Activated naive CD8-positive, alpha-beta T cell treated with anti-CD3 and anti-CD28 coated beads, Interleukin-2, amount 50 U/mL, for 16 hours (primary cell): ENCODE measurements at places on chromosomes 12 and 14.

DNA sequence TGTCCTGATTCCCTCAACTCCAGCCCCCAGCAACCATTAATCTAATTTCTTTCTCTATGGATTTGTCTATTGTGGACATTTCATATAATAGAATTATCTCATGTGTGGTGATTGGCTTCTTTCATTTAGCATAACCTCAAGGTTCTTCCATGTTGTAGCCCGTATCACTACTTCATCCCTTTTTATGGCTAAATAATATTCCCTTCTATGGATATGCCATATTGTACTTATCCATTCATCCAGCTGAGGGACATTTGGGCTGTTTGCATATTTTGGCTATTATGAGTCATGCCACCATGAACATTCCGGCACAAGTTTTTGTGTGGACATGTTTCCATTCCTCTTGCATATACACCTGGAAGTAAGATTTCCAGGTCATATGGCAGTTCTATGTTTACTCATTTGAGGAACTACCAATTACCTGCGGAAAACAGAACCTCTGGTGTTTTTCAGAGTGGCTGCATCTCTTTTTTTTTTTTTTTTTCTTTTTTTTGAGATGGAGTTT lies 108.7 kb upstream of the MAP1LC3B2 start:
- no peak for DNase-seq

DNA sequence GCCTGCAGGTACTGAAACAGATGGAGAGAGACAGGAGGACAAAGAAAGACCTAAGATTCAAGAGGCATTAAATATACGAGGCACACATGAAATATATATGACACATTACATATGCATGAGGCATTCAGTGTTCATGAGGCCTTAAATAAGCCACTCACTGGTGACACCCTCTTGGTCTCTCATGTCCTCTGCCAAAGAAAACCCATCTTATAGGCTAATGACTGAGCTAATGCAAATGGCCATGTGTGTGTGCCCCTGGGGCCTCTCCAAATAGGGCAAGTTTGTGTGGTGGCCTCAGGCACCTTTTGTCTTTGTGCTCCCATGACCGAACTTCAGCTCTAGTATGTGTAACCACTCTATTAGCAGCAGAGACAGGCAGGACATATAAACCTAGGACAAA lies 18.8 kb downstream of the COQ6 start:
- DNase-seq = no peak

DNA sequence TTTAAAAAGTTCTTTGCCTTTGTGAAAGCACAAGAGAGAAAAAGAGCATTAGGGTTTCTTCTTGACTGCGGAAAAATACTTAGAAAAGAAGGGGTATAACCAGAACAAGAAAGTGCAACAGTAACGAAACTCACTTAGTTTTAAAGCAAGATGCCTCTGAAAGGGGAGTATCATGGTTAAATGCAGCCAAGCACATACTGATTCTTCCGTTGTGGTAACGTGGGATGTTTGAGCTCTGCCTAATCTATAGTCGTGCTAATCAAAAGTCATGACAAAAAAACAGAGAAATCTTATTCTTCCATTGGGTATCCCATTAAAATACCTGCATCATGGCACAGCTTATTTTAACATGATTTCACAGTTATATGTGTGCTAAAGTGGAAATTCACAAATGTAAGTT lies 187.8 kb upstream of the LRFN5 start:
- no peak for DNase-seq

DNA sequence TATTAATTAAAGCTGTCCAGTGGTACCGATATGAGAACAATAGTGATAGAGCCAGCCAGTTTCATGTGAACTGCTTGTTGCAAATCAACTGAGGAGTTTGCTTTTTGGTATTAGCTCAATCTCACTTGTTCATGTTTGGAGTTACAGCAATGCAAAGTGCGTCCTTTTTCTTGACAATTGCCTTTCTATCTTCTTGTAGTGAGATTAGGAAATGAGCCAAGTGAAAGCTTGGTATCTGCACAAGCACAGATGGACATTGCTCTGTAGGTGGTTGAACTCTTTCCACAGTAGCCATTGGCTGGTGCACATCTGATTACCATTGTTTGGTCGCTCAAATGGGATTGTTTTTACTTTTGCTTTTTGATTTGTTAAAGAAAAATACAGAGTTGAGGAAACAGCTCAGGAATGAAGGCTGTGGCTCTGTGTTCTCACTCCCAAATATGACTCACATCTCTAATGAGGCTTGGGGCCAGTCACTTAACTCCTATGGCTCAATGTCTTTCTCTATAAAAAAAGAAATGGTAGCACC lies 241.4 kb downstream of the BMP4 start:
- DNase-seq = no peak

DNA sequence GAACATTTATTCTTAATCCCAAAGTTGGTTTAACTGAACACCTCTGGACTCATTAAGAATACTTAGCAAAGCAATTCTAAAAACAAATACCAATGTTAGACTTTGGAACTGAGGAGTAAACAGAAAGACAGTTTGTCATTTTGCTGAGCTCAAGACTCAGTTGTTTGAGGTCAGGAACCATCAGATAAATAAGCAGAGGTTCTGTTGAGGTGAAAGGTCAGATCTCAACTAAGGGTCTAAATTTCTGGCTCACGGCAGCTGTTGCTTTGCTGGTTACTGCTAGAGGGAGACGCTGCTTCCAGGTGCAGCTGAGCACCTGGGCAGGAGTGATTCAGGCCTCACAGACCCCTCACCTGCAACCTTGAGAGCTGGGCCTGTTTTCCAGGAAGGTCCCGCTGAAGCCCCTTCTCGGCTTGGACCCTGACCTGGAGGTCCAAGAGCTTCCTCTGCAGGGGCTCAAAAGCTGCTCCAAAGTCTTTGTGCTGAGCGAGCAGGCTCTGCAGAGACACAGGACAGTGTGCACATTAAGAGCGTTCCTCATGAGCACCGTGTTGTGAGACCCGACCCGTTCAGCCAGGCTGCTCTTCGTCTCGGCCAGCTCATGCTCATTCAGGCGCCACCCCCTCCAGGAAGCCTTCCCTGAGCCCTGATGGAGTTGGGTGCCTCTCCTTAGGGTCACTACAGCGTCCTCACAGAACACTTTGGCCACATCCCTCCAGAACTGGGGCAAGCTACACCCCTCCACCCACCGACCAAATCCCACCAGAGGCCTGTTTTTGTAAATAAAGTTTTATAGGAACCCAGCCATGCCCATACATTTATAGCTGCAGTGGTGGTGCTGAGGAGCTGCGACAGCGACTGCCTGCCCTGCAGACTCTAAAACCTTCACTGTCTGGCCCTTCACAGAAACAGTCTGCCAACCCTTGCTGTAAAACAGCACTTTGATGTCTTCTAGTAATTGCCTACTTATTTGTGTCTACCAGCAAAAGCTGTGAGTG lies 72.0 kb downstream of the SYNE3 start:
- DNase-seq = no peak

DNA sequence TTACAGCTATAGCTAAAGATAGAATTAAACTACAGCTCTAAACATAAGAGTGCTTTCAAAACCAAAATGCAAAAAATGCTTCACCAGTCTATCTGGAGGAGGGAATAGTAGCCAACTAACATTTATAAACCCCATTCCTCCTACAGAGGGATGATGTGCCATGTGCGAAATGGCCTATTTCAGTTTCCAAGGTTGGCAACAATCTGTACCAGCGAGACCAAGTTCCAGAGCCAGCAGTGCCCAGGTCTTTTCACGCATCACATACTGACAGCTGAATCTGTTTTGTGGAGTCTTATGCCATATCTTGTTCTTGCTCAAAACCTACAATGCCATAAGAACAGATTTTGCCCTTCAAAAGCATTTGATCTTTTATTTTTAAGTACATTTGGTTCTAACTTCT lies 24.5 kb downstream of the NELL2 start:
- no peak for DNase-seq

DNA sequence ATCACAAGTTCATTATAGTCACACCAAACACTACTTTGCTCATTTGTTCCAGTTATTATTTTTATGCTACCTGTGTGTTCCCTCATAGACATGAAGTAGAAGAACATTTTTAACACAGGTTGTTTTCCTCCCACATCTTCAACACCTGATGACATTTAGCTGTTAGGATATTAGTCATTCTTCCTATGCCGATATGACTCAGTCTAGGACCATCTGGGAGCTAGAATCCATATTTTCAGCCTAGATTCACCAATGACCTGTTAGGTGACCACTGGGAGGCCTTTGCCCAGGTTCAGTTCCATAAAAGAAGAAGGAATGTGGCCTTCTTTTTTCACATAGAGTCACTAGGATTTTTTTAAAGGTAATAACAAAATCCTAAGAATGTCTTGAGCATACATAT lies 222.8 kb downstream of the C12orf42 start:
- DNase-seq = no peak

- no peak for DNase-seq
These were observed 10.6 kb upstream of the SPPL3 start for GRCh38 chr12:120914794-120915193.

DNA sequence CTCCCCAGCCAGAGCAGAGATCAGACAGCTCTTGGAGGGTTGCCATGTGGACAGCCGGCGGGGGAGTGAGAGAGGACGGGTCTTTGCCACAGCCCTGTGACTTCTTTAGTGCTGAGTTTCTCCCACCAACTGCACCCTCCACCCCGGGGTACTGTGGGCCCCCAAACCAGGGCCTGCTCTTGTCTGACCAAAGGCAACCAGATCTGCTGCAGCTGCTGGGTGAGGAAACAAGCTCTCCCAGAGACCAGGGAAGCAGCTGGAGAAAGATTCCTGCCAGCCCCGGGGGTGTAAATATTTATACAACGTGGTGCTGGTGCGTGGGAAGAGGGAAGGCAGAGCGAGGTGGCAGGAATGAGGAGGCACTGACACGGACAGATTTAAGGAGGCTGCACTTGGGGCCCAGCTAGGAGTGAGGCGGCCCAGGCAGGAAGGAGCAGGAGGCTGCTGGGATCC lies 14.3 kb upstream of the ZFP36L1 start:
- no peak for DNase-seq

- DNase-seq = no peak
These were observed 1.4 kb upstream of the SUDS3 start for GRCh38 chr12:118374909-118375308.

- no peak for DNase-seq
These were observed 365.1 kb upstream of the SFSWAP start for GRCh38 chr12:131345521-131346436.

- no peak for DNase-seq
These were observed 1.1 kb downstream of the SCN8A start for GRCh38 chr12:51592034-51592705.

- no peak for DNase-seq
These were observed 110.9 kb downstream of the FSCB start for GRCh38 chr14:44396226-44396625.

DNA sequence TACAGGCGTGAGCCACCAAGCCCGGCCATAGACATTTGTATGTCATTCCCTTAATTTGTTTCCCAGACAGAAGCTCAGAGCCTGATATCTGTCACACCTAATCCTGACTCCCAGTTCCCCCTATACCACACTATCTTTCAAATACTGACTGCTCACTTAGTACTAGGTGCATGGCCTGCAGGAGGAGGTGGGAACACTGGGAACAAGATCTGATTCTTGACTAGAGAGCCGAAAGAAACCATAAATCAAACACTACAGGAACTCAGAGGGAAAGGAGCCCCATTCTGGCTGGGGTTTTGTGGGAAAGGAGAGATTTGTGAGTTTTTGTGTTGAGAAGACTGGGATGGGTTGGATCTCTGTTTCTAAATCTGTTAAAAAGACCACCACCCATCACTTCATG lies 4.9 kb downstream of the KHNYN start:
- no peak for DNase-seq

- no peak for DNase-seq
These were observed 814.5 kb downstream of the RPS29 start for GRCh38 chr14:48771717-48772116.

GRCh38 chr14:56196274-56196673 lies 78.1 kb downstream of the PELI2 start:
- DNase-seq = no peak

DNA sequence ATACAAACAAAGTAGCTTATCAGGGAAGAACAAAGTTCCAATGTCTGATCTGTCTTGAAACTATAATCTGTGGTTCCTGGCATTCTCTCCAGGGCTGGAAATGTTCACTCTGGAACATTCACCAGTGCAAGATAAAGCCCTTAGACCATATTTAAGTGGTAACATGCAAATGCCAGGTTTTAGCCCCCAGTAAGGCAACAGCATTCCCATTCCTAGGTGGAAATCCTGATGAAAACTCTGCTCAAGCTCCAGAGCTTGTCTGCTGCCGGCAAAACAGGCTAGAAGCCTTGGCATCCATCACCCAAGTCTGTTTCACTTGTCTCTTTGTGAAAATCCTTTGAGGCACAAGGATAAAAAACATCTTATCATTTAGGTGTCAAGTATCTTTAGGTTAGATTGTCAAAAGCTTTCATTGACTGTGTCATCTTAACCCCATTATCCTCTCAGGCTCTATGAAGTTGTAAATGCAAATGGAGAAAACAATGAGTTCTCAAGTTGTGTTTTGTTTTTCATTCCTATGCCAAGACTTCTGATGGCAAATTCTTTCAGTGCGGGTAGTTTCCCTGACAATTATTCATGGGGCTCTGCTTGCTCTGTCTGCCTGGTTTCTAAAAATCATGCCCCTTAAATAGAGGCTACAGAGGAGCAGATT lies 344.7 kb downstream of the NELL2 start:
- no peak for DNase-seq

GRCh38 chr12:104974626-104975290 lies 11.4 kb upstream of the NOPCHAP1 start:
- DNase-seq = no peak

- no peak for DNase-seq
These were observed 1.2 kb downstream of the ADAMTS20 start for GRCh38 chr12:43550831-43551271.

GRCh38 chr12:3202734-3203446 lies 125.7 kb downstream of the TSPAN9 start:
- peak; percentile 32 for DNase-seq

- DNase-seq = no peak
These were observed 266.2 kb downstream of the RAD51B start for GRCh38 chr14:68085742-68086141.

- no peak for DNase-seq
These were observed 32.7 kb upstream of the RNU6-7 start for GRCh38 chr14:32169191-32169590.

DNA sequence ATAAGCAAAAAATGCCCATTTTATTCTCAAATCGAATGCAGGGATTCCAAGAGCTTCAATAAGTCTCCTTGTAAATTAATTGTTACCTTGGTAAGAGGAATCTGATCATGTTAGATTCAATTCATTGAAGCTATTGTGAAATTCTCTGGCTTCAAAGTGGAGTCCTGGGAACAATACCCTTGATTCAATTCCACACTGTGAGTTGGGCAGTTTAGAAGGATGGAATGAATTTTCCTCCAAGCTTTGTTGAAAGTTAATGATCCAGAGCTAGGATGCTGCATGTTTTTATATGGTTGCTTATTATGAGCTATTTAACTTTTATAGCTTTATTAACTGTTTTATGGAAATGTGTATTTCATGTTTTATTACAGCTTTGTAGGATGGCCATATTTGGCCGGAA lies 89.9 kb upstream of the IGF1 start:
- no peak for DNase-seq

GRCh38 chr12:74021937-74022336 lies 515.7 kb upstream of the ATXN7L3B start:
- no peak for DNase-seq

- no peak for DNase-seq
These were observed 12.5 kb downstream of the TIMM9 start for GRCh38 chr14:58414845-58415244.

- no peak for DNase-seq
These were observed 48.5 kb downstream of the ATP23 start for GRCh38 chr12:57989838-57990237.
